Endothelial cell (in vitro differentiated cells): ENCODE measurements at places on chromosomes 1 and 21.
A peak's percentile ranks its signal among the peaks of the same experiment; 100 is the strongest.

DNA sequence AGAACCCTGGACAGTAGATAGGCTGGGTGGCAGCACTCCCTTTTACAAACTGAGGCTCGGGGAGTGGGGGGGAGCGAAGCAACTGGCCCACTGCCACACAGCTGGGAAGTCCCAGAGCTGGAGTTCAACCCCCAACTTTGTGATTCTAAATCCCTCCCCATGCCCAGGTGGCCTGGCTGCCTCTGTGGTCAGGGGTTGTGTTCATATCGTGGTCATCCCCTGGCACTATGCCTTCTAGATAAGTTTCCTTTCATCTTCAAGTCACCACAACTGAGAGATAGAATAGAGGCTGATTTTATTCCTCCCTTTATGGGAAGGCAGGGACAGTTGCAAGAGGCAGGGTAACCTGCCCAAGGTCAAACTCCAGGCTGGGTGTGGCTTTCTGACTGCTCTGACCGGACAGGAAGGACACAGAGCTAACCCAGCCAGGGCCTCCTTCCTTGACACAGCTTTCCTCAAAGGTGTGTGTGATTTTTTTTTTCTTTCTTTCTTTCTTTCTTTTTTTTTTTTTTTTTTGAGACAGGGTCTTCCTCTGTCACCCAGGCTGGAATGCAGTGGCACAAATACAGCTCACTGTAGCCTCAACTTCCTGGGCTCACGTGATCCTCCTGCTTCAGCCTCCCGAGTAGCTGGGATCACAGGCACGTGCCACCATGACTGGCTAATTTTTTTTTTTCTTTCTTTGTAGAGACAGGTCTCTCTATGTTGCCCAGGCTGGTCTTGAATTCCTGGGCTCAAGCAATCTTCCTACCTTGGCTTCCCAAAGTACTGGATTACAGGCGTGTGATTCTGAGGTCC, 18.4 kb upstream of the TNFRSF1B start:
- peaks cover 77% of the 10 kb centered on the region for H3K4me1 ChIP-seq
- peaks cover 4% of the 10 kb centered on the region for H3K36me3 ChIP-seq
- H3K27ac ChIP-seq: peak overlapping the region; percentile 96
- peaks cover 17% of the 10 kb centered on the region for H3K27me3 ChIP-seq
- no peak for DNase-seq
- H3K4me3 ChIP-seq: no peak overlapping the region

GRCh38 chr21:37788503-37788902, 127.8 kb downstream of the KCNJ6 start:
- no peak for DNase-seq
- no peak overlapping the region for H3K27ac ChIP-seq
- peaks cover 2% of the 10 kb centered on the region for H3K27me3 ChIP-seq

DNA sequence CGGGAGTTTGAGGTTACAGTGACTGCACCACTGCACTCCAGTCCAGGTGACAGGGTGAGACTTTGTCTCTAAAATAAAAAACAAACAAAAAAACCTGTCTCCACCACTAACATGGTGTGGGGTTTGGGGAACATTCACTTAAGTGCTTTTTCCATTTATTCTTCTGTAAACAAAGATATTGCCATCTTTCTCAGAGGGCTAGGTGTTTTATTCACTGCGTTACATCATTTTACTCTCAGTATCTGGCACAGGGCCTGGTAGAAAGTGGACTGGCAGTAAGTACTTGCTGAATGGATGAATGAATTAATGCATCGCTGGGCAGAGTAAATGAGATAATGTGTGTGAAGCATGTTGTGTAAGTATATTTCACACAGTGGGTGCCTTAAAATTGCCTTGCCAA, 20.1 kb downstream of the KIAA0040 start:
- peaks cover 5% of the 10 kb centered on the region for H3K36me3 ChIP-seq
- H3K4me1 ChIP-seq: peaks cover 10% of the 10 kb centered on the region
- no peak for DNase-seq
- peaks cover 2% of the 10 kb centered on the region for H3K27me3 ChIP-seq

DNA sequence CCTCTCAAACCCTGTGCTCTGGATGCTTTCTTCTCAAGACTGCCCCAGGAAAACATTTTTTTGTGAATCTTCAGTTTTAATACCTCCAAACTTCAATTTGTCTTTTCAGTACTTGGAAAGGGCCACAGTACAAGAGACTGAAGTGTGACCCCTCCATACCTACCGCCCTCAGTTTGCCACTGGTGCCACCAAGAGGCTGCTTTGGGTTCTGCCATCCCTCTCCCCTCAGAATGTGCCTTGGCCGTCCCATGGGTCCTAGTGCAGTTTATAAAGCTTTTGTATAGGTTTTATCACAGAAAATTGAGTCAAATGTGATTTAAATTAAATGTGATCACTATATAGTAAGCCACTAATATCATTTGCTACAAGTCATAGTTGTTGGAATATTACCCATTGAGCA, 60.8 kb upstream of the PGD start:
- H3K4me1 ChIP-seq: peaks cover 3% of the 10 kb centered on the region
- peak; percentile 53 for DNase-seq

DNA sequence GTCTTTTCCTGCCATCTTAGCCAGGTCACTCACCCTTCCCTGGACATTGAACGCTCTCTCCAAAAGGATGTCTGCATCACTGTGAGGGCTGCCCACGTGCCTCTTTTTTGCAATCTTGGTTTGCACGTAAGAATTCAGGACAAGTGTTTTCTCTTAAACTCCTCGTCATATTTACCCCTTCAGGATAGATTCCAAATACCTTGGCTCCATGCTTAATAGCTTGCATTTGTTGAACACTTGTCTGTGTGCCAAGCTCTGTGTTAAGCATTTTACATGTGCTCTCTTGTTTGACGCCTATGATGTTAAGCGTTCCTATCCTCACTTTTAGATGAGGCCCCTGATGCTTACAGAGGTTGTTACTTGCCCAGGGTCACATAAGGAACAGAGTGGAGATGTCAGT, 29.8 kb downstream of the RCSD1 start:
- peaks cover 78% of the 10 kb centered on the region for H3K4me1 ChIP-seq
- peaks cover 14% of the 10 kb centered on the region for H3K36me3 ChIP-seq

DNA sequence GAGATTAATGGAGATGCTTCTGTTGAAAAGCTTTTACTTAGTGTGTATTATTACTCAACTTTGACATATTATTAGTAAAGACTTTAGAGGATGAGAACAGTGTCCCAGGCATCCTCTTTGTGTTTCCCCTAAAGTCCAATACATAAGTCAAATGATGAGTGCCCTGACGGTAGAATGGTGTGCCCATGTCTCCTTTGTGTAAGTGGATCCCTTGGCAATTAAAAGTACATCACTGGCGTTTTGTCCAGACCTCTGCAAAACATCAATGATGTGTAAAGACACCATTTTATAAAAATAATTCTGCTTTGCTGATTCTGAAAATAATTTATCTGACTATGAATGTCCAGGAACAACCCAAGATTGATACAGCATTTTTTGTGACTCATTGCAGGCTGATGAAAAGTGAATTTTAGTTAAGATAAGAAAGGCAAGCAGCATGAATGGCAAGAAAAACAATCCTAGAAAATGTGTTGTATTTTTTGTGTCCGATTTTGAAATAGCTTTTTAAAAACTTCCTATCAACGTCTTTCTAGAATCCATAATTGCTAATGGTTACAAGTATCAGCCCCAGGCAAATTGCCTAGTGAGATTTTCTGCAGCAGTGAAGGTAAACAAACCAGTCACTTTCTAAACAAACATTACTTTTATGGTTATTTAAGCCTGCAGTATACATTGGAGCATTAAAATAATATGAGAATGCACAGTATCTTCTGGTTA, 251.5 kb downstream of the PTPRC start:
- H3K4me1 ChIP-seq: peaks cover 40% of the 10 kb centered on the region
- peak overlapping the region; percentile 67 for H3K27ac ChIP-seq
- H3K4me3 ChIP-seq: no peak overlapping the region
- H3K36me3 ChIP-seq: no peaks in the 10 kb centered on the region

DNA sequence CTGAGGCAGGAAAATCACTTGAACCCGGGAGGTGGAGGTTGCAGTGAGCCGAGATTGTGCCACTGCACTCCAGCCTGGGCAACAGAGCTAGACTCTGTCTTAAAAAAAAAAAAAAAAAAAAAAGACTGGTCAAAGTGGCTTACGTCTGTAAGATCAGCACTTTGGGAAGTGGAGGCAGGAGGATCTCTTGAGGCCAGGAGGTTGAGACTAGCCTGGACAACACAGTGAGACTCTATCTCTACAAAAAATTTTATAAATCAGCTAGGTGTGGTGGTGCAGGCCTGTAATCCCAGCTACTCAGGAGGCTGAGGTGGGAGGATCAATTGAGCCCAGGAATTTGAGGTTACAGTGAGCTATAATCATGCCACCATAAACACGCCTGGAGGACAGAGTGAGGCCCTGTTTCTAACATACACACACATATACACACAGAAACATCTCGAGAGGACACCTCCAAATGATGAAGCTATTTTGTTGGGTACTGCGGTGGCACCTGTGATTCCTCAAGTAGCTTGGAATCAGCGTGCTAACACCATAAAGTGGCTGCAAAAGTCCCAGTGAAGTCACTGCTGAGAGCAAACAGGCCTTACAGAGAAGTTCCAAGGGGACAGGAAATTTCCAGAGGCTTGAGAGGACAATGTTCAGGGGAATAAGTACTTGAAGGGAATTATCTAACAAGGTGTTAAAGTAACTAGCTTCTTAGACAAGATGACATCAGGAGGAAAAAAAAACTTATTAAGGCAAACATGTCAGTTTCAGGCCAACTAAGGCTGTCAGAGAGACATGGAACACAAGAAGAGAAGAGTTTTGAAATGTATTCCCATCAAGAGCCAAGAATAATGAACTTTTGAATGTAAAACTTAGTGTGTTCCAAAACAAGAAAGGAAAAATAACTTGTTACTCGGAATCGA, 1.3 kb downstream of the NADK start:
- no peaks in the 10 kb centered on the region for H3K36me3 ChIP-seq
- no peak for DNase-seq
- H3K27me3 ChIP-seq: peaks cover 14% of the 10 kb centered on the region
- H3K27ac ChIP-seq: peak overlapping the region; percentile 80
- peaks cover 32% of the 10 kb centered on the region for H3K4me1 ChIP-seq
- H3K4me3 ChIP-seq: peak overlapping the region; percentile 94

GRCh38 chr1:172642970-172643369, 15.9 kb upstream of the FASLG start:
- no peak overlapping the region for H3K4me3 ChIP-seq
- H3K36me3 ChIP-seq: peaks cover 4% of the 10 kb centered on the region
- no peak overlapping the region for H3K27ac ChIP-seq
- no peaks in the 10 kb centered on the region for H3K27me3 ChIP-seq
- peaks cover 12% of the 10 kb centered on the region for H3K4me1 ChIP-seq

DNA sequence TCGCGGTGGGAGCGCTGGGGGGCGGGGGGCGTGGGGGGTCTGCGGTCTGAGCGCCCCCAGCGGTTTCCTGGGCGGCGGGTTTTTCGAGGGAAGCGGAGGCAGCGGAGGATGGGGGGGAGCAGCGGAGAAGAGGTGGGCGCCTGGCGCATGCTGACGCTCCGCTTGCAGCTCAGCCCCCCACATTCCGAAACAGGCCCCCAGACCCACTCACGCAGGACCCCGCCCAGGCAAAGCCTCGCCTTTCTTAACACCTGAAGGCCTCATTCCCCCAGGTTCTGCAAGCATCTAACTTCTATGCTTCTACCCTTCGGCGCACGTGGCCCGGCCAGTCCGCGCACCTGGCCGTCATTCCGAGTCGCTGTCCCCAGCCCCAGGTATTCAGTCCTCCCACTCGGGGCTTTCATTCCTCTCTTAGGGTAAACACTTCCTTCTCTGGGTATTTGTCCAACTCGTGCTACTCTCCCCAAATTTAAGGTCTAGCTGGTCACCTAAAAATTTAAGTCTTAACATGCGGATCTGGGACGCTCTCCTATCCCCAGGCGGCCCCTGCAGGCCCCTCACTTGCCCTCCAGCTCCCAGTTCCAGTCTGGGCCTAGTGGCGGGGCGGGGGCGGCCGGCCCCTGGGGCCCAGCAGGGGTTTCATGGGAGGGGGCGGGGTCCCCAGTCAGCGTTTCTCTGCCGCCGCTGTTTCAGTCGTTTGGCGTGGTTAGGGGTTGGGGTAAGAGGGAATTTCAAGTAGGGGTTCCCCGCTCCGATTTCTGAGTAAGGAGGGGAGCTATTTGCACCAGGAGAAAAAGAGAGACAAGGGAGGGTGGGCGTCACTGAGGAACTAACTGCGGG, 2.8 kb upstream of the ZBTB7B start:
- H3K27ac ChIP-seq: peak overlapping the region; percentile 87
- peak; percentile 46 for DNase-seq
- peaks cover 13% of the 10 kb centered on the region for H3K27me3 ChIP-seq
- H3K36me3 ChIP-seq: no peaks in the 10 kb centered on the region
